T follicular helper cell (primary cell): ENCODE measurements at places on chromosomes 4 and X.
A peak's percentile ranks its signal among the peaks of the same experiment; 100 is the strongest.

GRCh38 chr4:155442267-155443105 lies 65.7 kb upstream of the MAP9 start:
- peak; percentile 18 for DNase-seq

DNA sequence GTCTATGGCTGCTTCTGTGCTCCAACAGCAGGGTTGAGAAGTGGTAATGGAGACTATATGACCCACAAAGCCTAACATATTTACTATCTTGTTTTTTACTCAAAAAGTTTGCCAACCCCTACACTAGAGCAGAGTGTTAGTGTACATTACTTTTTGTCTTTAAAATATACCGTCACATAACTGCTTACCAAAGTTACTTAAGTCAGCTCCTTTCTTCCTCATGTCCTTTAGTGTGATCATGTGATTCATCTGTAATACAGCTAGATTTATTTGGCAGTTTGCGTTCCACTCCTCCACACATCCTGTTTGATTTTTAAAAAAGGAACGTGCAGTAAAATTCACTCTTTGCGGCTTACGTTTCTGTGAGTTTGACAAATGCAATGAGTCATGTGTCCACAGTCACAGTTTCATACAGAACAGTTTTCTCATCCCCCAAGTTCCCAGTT lies 162.4 kb upstream of the GPRIN3 start:
- no peak for DNase-seq

DNA sequence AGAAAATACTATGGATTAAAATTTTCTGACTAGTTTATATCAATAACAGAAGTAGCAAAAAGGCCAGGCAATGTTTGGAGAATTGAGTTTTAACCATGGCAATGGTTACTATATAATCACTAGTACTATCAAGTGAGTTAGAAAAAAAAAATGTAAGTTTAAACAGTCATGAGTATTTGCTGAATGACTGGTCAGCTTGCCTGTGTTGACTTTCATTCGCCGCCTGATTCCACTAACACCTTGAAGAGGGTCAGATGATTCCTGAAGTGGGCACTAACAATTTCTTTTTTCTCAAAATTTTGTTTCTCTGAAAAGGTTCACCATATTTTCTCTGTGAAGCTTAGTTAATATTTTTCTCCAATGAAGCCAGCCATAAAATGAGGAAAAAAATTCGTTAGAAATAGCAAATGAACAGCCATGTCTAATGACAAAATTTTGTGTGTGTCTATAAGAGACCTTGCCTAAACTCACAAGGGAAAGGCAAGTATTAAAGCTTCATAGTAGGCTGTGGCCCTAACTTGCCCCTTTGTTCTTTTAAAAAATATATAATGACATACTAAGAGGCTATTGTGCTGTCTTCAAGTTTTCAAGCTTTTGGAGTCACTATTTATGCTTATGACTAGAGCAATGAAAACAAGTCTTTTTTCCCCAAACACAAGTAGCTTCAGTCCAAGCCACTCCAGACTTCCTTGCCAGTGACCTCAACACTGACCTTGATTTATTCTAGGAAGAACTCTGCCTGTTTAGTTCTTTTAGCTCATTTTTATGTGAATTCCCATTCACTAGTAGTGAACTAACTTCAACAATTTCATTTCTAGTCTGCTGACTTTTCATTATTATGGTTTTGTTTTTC lies 18.4 kb upstream of the FHDC1 start:
- no peak for DNase-seq

DNA sequence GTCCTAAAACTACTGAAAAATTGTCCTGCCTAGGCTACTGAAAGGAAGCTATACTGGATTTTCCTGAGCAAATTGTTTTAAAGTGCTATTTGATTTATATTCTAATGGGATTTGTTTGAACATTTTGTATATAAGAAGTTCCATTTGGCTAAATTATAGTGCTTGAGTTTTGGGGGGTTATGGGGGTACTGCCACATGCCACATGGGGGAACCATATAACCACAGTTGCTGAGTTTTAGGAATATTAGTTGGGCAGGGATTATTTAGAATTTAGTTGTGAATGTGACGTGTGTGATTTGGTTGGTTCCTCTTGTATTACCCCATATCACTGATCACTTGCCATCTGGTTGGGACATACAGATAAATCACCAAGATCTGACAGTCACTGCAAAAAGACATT lies 224.5 kb upstream of the TAPT1 start:
- no peak for DNase-seq

DNA sequence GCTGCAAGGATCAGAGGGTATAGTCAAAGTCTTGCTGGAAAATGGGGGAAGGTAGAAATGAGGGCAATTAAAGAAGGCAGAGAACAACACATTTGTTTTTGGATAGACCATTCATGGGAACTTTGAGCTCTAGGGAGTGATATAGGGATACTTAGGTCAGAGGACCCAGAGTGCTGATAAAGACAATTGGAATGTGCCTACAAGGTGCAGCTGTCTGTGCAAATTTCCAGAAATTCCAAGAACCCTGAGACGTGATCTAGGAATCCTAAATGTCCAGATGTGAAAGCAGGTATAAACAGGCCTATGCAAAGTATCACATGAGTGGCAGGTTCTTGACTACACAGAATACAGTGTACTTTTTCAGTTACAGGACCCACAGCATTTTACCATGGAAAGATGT lies 24.2 kb downstream of the FNIP2 start:
- DNase-seq = no peak

DNA sequence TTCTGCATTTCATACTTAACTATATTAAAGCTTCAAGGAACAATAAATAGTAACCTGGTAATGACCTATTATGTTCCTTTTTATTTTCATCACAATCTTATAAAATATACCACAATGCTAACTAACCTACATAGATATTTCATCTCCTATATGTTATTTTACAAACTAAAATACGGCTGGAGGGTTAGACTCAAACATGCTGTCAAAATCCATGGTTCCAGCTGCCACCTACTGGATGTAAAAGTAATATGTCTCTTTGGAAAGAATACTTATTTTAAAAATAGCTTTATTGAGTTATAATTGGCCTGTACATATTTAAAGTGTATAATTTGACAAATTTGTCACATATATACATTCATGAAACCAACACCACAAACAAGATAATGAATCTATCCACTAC lies 15.0 kb downstream of the RGN start:
- no peak for DNase-seq

DNA sequence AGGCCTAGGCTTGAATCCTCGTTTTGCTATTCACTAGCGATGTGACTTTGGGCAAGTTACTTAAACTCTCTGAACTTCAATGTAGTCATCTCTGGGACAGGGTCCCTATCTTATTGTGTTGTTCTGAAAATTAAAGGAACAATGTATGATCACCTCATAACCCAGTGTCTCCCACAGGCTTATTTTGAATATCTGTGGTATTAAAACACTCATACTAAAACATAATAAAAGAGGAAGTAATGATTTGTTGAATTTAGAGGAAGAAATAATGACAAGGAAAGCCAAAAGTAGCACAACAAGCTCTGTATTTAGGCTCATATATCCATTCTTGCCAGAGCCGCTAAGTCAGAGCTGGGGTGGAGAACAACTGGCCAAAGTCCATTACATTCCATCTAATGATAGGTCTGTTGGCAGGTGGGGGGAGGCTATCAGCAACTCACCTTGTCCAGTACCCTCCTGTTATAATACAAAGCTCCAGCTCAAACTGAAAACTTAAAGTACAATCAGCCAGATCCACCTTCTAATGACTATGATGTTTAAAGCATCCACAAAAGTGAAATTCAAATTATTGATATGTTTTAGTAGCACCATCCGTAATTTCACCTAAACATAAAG lies 64.5 kb upstream of the LSM6 start:
- no peak for DNase-seq

- DNase-seq = no peak
These were observed 11.3 kb downstream of the EIF1AX start for GRCh38 chrX:20130357-20130756.

DNA sequence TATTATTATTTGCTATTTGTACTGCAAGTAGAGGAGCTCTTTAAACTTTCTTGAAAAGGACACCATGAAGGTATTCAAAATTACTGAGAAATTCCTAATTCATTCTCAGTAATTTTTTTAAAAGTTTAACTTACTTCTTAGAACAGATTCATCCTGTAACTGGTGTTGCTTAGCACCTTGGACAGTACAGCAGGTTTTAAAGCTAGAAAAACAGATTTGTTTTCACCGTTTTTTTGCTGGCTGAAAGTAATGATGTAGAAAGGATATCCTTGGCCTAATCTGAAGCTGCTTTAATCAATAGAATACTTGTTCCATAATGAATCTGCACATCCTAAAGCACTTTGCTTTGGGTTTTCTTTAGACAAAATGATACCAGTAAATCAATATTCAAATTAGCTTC lies 142.5 kb upstream of the TRAM1L1 start:
- DNase-seq = no peak

DNA sequence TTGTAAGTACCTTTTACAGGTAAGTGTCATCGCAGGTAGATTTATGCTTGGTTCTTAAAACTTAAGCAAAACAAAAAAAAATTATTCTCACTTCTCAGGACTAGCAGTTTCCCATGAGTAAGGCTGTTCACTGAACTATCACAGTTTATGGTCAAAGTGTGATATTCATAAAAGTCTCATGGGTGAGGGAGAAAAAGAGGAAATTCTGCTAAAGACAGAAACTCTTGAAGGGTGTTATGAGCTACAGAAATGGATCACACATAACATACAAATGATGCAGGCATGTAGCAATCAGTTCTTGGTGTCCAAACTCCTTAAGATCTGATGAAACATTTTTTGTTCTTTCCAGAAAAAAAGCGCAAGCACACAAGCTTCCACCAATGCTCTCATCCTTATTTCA lies 8.5 kb downstream of the RAB9A start:
- DNase-seq = no peak

GRCh38 chrX:54182864-54183613 lies at the start of gene FAM120C:
FAM120C (minus strand) TSS chrX:54183254; CDS start chrX:54183198, 56 bp downstream.
- DNase-seq = peak; percentile 44

- no peak for DNase-seq
These were observed 261.1 kb upstream of the GATB start for GRCh38 chr4:152021788-152022438.

GRCh38 chr4:168677063-168677462 lies 180.2 kb downstream of the PALLD start:
- no peak for DNase-seq

DNA sequence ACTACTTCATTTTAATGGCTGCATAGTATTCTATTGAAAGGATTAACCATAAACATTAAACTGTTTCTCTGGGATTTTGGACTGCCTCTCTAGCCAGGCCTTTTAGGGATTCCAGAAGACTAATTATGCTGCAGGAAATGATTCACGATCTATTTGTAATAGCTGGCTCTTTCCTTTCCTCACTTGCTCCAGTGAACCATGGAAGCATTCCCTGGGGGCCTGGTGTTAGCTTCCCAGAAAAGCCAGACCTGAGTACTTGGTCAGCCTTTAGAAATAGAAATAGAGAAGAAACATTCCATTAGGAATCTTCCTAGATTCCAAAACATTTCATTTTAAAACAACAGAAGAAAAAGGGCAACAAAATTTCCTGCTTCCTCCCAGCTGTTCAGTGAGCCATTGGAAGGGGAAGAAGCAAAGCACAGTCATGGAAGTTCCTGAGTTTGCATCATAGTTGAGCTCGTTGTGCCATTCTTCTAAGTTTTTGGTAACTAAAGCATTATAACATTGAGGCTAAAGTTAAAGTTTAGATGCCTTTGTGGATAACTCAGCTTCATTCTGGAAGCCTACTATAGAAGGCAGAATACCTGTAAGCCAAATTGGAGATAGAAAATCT lies 83.5 kb downstream of the NPNT start:
- no peak for DNase-seq

- DNase-seq = no peak
These were observed 116.2 kb downstream of the PDE5A start for GRCh38 chr4:119512398-119512797.

DNA sequence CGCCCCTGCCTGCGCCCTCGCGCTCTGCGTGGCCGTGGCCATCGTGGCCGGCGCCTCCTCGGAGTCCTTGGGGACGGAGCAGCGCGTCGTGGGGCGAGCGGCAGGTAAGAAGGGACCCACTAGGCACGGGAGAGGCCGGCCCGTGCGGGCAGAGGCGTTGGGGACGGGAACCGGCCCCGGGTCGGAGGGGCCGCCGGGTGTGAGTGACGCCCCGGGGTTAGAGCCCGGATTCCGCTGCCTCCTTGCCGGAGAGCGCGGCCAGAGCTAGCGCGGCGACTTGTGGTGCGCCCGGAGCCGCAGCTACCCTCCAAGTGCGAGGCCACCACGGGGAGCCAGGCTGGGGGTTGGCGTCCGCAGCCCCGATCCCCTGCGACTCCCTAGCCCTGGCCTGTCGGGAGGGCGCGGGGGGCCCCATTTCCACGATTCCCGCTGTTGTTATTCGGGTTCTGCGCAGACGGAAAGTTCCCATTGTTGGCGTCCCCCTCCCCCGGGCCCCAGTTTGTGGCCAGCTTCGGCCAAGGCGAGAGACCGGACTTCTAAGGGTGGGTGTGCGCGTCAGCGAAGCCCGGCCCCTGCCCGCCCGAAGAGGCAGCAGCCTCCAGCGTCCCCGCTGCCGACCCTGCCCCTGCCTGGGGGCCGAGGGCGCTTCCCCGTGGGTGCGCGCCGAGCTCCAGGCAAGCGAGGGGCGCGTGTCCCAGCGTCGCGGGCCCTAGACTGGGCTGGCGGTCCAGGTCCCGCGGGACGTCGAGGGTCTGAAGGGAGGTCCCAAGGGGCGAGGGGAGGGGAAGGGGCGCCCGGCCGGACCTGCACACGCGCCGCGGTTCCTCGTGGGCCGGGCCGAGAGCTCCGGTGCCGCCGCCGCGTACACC lies 1.1 kb downstream of the FGFR3 start:
- DNase-seq = no peak

GRCh38 chr4:8283631-8284121 lies 14.1 kb downstream of the HTRA3 start:
- DNase-seq = no peak

- DNase-seq = no peak
These were observed 15.4 kb downstream of the NHS start for GRCh38 chrX:17390419-17390850.

GRCh38 chrX:118373538-118373937 lies 27.6 kb downstream of the WDR44 start:
- no peak for DNase-seq

- DNase-seq = no peak
These were observed 311.7 kb downstream of the NLGN4X start for GRCh38 chrX:5916945-5917344.

DNA sequence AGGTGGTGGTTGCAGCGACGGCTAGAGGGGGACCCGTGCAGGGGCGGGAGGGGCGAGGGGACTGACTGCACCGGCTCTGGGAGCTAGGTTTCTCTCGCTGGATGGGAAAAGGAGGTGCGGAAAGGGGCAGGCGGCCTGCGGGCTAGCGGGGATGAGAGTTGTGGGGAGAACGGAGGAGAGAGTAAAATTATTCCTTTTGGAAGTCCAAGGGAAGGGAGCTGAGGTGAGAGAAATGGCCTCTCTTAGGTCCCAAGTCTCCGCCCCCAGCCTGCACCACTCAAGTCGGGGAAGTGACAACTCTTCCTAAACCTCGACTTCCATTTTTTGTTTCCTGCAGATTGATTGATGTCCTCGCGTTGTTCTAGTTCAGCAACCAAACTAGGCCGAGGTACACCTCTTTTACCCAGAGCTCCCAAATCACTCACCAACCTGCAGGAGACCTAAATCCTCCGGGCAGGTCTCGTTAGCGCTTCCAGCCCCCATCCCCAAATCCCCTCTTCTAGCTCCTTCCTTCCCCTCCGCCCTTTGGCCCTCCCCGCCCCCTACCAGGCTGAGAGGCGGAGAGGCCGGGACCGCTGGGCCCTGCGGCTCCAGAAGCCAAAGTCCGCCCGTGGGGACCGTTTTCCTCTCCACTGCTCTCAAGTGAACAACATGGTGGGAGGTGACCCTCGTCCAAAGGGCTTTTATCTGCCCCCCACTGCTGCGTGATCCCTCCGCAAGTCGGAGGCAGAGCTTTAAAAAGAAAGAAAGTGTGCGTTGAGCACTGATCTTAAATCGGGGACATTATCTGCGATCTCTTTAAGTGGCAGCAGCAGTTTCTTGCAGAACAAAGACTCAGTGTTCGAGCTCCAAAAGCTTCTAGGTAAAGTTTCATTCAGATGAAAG lies 7.3 kb downstream of the PITX2 start:
- DNase-seq = no peak
